Naive thymus-derived CD4-positive, alpha-beta T cell (primary cell): ENCODE measurements at places on chromosomes 12 and 14.
A peak's percentile ranks its signal among the peaks of the same experiment; 100 is the strongest.

DNA sequence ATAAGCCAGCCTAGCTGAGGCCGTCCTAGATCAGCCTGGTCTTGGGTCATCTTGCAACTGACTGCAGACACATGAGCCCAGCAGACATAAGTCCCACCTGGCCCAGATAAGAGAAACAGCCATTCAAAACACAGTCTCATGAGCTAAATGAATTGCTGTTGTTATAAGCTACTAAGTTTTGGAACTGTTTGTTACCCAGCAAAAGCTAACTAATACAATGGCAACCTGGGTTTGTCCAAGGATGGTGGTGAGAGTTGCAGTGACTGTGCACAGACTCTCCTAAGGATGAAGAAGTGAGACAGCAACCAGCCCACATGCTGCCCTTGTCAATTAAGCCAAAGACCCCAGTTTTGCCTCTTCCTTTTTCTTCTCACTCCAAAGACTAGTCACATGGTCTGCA lies 22.2 kb upstream of the NUAK1 start:
- DNase-seq: no peak

DNA sequence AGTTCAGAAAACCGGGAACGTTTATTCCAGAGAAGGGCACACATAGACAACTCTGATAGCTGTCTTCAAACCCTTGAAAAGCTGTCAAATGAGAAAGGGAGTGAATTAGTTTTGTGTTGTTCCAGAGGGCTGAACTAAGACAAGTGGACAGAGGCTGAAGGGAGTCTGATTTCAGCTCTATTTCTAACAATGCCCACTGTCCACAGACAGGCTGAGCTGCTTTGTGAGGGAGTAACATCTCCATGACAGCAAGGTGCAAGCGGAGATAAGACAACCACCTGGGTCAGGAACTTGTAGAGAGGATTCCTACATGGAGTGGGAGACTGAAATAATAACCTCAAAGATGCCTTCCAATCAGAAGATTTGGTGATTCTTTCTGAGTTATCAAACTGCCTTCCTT lies 25.6 kb upstream of the PARP11 start:
- no peak for DNase-seq

GRCh38 chr12:65372574-65372973 lies 94.1 kb downstream of the MSRB3 start:
- DNase-seq: no peak

- no peak for DNase-seq
These were observed 20.0 kb upstream of the STAC3 start for GRCh38 chr12:57270966-57271470.

GRCh38 chr12:76029982-76030340 lies 1.6 kb downstream of the PHLDA1 start:
- DNase-seq: no peak

GRCh38 chr12:80509781-80510556 lies 65.9 kb downstream of the PTPRQ start:
- DNase-seq: no peak

GRCh38 chr12:81957631-81958030 lies 198.5 kb upstream of the PPFIA2 start:
- no peak for DNase-seq

GRCh38 chr12:117497407-117497806 lies 136.0 kb upstream of the NOS1 start:
- DNase-seq: no peak

DNA sequence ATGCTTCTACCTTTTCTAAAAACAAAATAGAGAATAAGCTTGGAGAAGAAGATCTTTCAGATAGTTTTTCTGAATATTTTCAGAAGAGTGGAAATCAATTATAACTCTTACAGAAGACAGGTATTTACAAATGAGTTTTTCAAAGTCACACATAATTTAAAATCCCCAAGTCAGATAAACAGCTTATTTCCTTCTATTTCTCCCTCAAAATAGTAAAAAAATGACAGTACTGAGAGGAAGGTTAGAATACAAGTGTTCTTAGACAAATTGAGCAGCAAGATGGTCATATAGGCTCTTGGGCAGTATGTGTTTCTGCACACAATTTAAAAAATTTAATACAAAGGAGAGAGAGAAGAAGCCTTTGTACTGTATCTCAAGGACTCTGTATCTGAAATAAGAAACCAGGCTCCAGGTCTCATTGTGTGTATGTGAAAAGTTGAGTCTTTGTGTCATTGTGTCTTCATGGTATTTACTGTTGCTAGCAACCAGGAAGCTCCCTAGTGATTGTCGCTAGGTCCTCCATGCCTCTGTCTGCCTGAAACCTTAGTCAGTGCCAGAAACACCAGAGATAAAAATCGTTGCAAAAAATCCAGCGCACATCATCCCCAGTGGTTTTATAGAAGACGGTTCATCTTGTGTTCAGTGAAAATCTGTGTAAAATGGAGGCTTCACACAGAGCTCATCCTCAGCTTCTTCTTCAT lies 12.9 kb upstream of the TUBA1A start:
- DNase-seq: no peak

DNA sequence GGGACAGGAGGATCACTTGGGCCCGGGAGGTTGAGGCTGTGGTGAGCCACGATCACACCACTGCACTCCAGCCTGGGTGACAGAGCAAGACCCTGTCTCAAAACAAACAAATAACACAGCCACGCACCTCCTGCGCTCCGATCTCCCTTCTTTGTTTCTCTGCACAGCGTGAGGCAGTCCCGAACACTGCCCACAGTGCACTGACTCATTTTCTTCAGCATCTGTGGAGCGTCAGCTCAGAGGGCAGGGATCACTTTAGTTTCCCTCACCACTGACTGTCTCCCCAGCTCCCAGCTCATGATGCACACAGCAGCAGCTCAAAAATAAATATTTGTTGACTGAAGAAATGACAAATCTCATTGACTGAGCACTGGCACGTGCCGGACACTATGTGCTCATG lies 883 bp upstream of the MYL2 start:
- no peak for DNase-seq

DNA sequence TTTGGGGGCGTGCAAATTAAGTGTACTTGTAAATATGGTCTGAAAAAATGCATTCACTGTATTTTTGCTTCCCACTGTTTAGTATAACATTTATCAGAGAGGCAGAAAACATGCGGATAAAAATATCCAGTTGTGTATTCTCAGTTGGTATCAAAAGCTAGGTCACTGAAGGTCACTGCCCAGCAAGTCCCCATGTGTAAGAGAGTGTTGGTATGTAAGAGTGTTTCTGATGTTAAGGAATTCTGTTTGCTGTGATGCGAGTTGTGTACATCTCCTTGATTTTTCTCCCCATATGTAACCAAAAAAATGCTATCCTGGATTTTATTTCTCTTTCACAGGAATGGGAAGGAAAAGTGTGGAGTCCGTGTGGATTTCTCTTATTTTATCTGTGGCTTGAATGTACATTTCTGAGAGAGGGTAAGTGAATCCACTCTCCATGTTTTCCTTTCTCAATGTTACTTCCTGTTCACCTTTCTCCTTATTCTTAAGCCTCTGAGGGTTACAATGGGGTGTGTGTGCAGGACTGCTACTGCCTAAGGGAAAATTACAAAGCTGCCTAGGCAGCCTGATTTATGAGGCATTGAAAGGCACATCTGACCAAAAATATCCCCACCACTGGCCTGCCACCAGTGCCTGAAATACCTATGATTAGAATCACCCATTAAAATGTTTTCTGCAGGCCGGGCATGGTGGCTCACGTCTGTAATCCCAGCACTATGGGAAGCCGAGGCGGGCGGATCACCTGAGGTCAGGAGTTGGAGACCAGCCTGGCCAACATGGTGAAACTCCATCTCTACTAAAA lies 97.9 kb upstream of the USP44 start:
- DNase-seq: no peak

DNA sequence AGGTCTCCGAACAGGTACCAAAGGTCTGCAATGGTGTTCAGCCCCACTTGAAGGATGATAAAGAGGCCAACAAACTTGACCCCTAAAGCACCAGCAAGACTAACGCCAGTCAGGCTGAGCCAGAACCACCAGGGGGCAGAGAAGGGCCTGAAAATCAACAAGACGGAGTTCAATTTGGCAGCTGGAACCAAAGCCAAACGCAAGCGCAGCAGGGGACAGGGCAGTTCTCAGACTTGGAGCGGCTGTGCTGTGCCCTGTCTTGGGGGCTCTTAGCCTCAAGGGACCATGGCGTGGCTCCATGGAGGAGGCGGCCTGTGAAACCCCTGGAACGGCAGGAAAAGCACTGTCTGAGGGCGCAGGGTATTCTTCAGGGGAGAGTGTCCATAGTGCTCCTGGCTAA lies 19.6 kb downstream of the POMT2 start:
- peak; percentile 39 for DNase-seq

DNA sequence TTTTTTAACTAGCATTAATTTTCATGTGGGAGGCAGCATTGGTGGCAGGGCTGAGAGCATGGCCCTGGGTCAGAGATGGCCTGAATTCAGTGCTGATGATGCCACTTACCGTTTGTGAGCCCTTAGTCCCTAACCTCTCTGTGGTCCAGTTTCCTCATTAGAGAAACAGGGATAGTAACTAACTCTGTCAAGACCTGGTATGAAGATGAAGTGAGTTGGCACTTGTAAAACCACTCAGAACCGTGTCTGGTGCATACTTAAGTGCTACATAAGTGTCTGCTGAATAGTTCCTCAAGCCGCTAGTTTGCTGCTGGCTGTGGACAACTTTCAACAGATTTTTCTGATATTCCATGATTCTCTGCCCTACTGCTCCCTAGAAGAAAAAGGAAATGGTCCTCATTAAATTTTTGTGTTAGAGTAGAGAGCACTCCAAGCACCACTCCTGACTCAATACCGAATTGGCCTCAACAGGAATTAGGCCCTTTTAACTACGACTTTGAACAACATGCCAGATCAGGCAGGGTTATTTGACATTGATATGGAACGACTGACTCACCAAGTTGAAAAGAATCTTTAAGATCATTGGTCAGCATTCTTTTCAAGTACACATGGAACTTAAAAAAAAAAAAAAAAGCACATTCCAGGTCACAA lies 250.2 kb downstream of the ANO2 start:
- no peak for DNase-seq

- no peak for DNase-seq
These were observed 666.6 kb downstream of the DIO2 start for GRCh38 chr14:79544698-79545070.
